ENCODE measurements at places on chromosomes 5 and 9. TPM values are rescaled to one million over a fixed set of nuclear protein-coding genes. Genes with fewer than 3 reads are reported as not detected.

FANCG gene
- 35.2 TPM for total RNA-seq

PURA gene
- 4.7 TPM for total RNA-seq

PALM2AKAP2 gene
- total RNA-seq, result 0.76 TPM

PPP1R2B gene
- total RNA-seq, result 0.14 TPM

GRXCR2 gene
- 0.05 TPM for total RNA-seq

OTULINL gene
- 14.9 TPM for total RNA-seq

TLE1 gene
- 7.0 TPM for total RNA-seq

PITX1 gene
- 0.05 TPM for total RNA-seq

SPATA31C1 gene
- not detected for total RNA-seq

ARID3C gene
- 0.09 TPM for total RNA-seq

SPINK7 gene
- total RNA-seq, result 1.2 TPM

KLF9 gene
- total RNA-seq, result 1.3 TPM

CARD9 gene
- 2.8 TPM for total RNA-seq

ZNF883 gene
- 2.0 TPM for total RNA-seq

GRPEL2 gene
- 13.2 TPM for total RNA-seq

URM1 gene
- total RNA-seq, result 46.7 TPM

PCDHA4 gene
- total RNA-seq, result 0.05 TPM

AQP7 gene
- 0.24 TPM for total RNA-seq

OSMR gene
- 7.6 TPM for total RNA-seq

ANKRD20A1 gene
- 0.66 TPM for total RNA-seq

QRFP gene
- total RNA-seq, result 0.05 TPM

SEMA4D gene
- total RNA-seq, result 26.8 TPM

SIMC1 gene
- total RNA-seq, result 5.3 TPM

ACTBL2 gene
- not detected for total RNA-seq

SOHLH1 gene
- total RNA-seq, result not detected

GM2A gene
- 36.6 TPM for total RNA-seq

PCDHGA11 gene
- total RNA-seq, result 0.42 TPM

DDX4 gene
- total RNA-seq, result 0.57 TPM

ZFAND5 gene
- total RNA-seq, result 56.2 TPM

FOXD1 gene
- 0.05 TPM for total RNA-seq

SPATA9 gene
- 0.19 TPM for total RNA-seq

PCDHGA1 gene
- total RNA-seq, result 0.09 TPM

ADAMTS16 gene
- total RNA-seq, result 0.14 TPM

TMEM174 gene
- total RNA-seq, result not detected

GDA gene
- total RNA-seq, result 0.76 TPM

IL3 gene
- total RNA-seq, result not detected

SOX30 gene
- 0.24 TPM for total RNA-seq
